Stimulated activated CD8-positive, alpha-beta memory T cell treated with anti-CD3 and anti-CD28 coated beads, Interleukin-4, amount 100 ng/mL, for 48 hours (primary cell): ENCODE measurements at places on chromosomes 2 and 18.

DNA sequence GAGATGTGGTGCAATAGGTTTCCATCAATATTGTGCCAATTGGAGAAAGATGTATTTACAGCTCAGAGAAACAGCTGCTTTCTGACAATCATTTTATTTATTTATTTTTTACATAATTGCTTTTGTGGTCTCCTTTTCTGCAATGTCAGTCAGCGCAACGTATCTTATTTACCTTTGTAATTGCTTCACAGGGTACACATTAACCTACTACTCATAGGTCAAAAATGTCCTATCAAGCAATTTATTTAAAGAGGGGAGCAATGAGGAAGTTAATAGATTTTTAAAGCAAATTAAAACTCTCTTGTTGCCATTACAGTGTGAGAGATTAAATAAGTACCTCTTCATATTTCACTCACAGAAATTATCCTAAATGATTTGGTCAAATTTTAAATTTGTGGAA is 291.0 kb downstream of the CALCRL start:
- DNase-seq = no peak

GRCh38 chr2:207504513-207505170 is 25.1 kb upstream of the CREB1 start:
- no peak for DNase-seq

- DNase-seq = no peak
These were observed 40.8 kb upstream of the CYP1B1 start for GRCh38 chr2:38116762-38117161.

DNA sequence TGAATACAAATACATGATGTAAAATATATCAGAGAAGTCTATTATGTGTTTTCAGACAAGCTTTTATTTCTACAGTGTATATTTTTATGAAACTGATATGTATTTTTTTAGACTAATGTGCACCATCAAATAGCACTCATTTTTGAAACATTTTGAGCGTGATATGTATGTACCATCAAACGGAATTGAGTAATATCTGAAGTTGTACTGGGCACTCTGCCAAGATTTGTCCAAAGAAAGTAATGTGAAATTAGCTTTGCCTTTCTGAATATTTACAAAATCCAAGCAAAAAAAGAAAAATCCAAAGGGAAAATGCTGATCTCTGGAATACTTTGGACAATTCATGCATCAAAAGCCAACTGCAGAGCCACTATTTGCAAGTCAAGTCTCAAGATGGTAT is 972.0 kb downstream of the DPP10 start:
- no peak for DNase-seq

- no peak for DNase-seq
These were observed 230.4 kb downstream of the SP3 start for GRCh38 chr2:173734797-173735196.

GRCh38 chr18:1045658-1046057 is 141.0 kb downstream of the ADCYAP1 start:
- no peak for DNase-seq

GRCh38 chr18:50277942-50278341 is 3.4 kb downstream of the MBD1 start:
- no peak for DNase-seq

DNA sequence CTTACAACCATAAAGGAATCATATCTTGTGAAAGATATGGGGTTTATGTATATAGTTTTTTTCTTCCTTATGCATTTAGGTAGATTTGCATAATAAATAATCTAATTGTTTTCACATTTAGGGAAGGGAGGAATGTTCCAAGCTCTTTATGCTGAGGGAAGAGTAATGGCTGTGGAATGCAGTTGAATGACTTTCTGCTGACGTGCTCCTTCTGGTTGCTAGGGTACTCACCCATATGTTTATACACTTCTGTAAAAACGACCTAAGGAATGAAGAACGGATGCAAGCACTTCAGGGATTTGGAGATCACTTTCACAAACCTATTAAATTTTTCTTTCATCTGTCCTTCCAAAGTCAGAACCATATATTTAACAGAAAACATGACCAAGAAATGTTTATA is 29.2 kb upstream of the PPP4R1 start:
- no peak for DNase-seq

- DNase-seq = no peak
These were observed 114.2 kb upstream of the KLHL29 start for GRCh38 chr2:23270810-23271209.

DNA sequence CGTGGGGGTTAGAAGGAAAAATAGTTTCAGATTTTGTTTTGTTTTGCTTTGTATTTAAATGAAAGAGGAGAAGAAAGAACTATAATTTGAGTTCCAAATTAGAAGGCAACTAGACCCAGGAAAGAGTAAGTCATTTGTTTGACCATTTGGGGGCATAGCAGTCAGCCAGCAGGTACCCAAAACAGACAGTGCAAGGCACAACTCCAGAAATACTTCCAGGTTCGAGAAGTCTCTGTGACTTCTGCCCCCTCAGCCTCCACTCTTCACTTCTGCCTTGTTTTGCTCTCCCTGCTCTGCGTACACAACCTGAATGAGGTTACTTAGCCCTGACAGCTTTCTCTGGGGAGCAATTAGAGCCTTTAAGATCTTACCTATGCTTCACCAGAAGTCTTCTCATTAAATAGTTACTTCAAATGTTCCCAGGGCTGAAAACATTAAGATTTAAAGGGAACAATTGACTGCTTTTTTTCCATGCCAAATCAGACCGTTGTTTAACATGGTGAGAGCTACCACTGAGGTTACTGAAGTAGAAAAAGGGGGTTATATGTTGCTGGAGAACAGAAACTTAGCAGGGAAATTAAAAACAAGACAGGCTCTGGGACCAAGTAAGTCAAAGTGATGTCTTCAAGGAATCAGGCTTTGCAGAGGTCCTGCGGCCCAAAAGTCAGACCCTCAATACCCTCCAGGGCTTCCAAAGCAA is 216.9 kb downstream of the BCL11A start:
- no peak for DNase-seq

DNA sequence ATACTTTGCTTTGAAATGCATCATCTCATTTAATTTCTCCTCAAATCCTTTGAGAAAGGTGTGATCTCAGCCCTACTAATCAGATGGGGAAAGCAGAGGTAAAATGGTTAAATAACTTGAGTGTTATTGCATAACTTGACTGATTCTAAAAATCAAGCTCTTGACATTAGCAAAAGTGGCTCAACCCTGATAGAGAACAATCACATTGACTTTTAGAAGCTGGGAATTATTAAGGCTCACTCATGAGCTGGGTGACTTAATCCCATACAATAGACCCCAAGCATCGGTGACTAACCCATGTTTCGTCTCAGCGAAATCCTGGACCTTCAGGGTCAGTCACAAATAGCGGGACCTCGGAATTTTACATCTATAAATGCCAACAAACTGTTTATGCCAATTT is 378.9 kb downstream of the NBAS start:
- DNase-seq = no peak

DNA sequence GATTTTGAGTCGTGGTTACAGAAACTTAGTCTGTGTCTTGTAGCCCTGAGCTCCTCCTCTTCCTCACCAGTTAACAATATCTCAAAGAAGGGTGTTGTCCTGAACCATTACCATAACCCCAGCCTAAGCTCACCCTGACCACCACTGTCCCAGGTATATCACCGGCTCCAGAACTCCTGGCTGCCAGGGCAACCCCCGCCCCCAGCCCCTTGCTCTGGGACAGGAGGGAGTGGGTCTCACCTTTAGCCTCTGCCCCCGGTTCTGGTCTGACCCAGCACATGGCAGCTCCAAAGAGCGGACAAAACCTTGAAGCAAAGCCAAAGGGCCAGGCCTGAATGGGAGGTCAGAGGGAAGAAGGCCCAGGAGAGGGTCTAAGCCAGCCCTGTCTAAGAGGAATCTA is 5.6 kb upstream of the PSMD1 start:
- no peak for DNase-seq

GRCh38 chr2:231298091-231298490 is 97.4 kb upstream of the B3GNT7 start:
- DNase-seq = no peak

DNA sequence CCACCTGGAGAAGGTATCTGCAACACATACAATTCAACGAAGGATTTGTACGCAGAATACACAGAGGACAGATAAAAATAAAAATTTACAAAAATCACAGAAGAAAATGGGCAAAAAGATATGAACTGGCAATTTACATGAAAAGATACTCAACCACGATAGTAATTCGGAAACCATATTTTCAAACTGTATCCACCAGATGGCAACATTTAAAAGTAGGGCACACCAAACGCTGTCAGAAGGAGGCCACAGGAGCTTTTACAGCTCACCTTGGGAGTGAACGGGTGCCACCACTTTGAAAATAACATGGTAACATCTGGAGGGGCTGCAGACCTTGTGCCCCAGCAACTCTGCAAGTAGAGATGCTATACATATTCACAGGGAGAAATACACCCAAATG is 9.8 kb downstream of the KIF1A start:
- DNase-seq = peak; percentile 1

DNA sequence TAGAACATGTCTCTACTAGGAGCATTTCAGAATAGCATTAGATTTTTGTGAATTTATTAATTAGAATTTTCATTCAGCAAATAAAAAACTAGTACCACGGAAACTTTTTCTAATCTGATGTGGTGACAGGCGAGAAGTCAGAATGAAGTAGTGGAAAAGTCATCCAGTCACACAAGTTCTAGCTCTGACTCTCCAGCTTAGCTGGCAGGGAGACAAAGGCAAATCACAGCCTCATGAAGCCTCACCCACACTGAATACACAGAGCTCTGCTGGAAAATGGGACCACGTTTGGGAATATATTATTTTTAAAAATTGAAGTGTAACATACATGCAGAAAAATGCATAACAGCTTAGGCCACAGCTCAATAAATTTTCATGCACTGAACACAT is 86.1 kb downstream of the L3MBTL4 start:
- DNase-seq = no peak

GRCh38 chr2:9984217-9984739 is 32.8 kb downstream of the GRHL1 start:
- peak; percentile 40 for DNase-seq

DNA sequence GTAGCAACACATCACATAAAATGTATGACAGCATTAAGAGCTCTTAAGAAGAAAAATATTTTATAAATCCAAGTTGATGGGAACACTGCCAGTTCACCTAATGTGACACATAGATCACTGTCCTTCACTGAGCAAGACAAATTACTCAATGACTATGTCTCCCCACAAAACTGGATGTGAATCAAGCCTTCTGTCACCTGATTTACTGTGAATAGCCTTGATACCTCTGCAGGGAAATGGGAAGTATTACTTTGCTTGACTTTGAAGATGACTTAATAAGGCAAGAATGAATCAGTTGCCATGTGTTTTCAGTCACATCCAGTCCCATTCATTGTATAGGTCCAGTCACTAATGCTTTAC is 94.6 kb downstream of the NYAP2 start:
- DNase-seq = no peak

- DNase-seq = no peak
These were observed 217.0 kb downstream of the OSR1 start for GRCh38 chr2:19141234-19142004.

- no peak for DNase-seq
These were observed 172.3 kb downstream of the ALPK2 start for GRCh38 chr18:58456625-58457024.

DNA sequence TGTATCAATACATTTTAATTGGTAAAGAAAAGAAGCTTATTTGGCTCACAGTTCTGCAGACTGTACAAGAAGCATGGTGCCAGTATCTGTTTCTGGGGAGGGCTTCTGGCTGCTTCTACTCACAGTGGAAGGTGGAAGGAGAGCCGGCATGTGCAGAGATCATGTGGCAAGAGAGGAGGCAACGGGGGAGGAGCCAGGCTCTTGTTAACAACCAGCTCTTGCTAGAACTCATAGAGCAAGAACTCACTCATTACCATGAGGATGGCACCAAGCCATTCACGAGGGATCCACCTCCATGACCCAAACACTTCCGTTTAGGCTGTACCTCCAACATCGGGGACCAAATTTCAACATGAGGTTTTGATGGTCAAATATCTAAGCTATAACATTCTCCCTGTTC is 7.5 kb downstream of the PARD6G start:
- DNase-seq = no peak

DNA sequence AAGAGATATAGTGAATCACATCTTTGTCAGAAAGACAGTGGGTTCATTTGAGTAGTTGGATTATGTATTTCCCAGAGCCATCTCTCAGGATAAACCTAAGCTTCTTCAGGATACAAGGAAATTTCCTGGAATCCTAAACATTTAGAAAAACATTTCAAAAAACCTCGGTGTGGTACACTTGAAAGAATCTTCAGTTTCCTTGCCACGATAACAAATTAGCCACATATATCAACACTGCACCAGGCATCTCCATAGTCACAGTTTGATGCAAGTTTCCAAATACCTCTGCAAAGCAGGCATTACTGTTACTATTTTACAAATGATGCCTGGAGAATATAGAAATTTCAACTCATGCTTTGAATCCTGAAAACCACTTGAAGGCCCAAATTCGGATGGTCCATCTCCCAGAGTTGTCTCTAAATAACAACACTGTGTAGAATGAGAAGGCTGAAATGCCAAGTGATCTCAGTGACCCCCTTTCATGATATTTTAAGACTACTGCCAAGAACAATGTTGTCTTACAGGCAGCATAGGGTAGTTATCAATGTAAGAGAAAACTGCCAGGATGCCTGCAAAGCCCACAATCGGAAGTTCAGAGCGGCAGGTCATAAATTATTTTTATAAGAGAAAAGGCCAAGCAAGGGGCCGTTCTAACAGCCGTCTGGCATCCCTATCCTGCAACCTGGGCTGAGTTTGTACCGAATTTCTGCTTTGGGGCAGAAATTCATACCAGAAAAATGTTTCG is 307.9 kb downstream of the TXNL1 start:
- DNase-seq = no peak

DNA sequence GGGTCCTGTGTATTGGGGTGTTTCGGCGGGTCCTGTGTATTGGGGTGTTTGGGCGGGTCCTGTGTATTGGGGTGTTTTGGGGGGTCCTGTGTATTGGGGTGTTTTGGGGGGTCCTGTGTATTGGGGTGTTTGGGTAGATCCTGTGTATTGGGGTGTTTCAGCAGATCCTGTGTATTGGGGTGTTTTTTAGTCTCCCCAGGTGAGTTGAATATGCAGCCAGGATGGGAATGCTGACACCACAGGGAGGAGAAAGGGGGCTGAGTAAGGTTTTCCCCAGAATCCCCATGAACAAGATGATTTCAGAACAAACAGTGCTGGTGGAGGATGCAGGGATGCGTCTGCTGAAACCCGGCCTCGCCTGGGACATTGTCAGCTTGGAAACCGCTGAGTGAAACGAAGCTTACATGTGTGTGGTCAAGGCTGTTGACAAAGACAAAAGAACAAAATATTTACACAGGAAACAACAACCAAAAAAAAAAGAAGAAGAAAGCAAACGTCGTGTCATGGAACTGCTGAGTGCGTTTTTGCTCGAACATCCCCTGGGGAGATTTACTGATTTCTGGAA is 88.5 kb upstream of the ODC1 start:
- DNase-seq = no peak
